ENCODE measurements at places on chromosomes 16 and 17. TPM values are rescaled to one million over a fixed set of nuclear protein-coding genes. Genes with fewer than 3 reads are reported as not detected.

SHISA6 gene
- 2.0 TPM for total RNA-seq

TLCD3B gene
- 0.20 TPM for total RNA-seq

TMEM92 gene
- total RNA-seq, result 0.88 TPM

CDRT15L2 gene
- total RNA-seq, result not detected

AANAT gene
- total RNA-seq, result not detected

JUP gene
- 1,050 TPM for total RNA-seq

TP53TG3C gene
- total RNA-seq, result not detected

SLC52A1 gene
- 0.68 TPM for total RNA-seq

All from esophagus mucosa (tissue), 1 donor.